ENCODE measurements at places on chromosomes 3 and 15.

DNA sequence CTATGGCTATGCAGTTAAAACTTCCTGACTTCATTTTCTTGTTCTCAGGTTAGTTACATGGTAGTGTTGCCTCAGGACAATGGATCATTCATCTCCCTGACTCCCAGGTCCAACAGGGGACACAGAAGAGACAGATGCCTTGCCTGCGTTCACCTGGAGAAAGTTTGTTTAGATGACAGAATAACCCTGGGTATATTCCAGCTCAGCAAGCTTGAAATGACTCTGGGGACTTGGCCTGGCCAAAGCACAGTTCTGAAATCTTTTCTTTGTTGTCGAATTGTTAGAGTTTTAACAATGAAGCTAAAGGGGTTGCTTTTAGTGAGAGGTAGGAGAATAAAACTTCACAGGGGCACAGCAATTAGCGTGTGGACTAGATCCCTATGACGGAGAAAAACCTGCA lies 206.1 kb downstream of the PDZRN3 start:
- no peak for DNase-seq

GRCh38 chr3:50320853-50321335 lies 1.7 kb downstream of the HYAL2 start:
- DNase-seq, result no peak

GRCh38 chr15:96336108-96336595 lies 5.7 kb downstream of the NR2F2 start:
- no peak for DNase-seq

DNA sequence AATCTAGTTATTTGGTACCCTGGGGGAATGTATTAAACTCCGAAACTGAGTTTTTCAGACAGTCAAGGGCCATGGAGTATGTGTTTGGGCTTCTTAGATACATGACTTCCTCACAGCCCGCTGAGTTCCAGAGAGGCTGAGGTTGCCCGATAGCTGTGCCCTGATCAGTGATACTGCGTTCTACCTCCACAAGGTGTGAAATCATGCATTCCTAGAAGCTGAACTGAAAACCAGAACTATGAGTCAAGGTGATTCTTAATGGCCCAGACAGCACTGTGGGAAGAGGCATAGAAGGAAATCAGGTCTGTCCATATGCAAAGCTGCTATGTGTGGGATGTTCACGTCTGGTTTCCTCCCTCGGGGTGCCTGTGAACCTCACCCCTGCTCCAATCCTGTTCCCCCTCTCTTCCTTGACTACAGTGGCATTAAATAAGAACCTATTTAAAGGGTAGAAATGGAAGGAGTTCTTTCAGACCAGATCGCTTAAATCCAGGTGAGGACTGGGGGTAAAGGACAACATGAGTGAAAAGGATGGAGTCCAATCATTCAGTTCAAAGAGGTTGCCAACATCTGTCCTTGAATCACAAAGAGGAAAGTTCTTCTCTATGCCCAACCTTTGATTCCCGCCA lies 74.3 kb downstream of the MYO1E start:
- no peak for DNase-seq

DNA sequence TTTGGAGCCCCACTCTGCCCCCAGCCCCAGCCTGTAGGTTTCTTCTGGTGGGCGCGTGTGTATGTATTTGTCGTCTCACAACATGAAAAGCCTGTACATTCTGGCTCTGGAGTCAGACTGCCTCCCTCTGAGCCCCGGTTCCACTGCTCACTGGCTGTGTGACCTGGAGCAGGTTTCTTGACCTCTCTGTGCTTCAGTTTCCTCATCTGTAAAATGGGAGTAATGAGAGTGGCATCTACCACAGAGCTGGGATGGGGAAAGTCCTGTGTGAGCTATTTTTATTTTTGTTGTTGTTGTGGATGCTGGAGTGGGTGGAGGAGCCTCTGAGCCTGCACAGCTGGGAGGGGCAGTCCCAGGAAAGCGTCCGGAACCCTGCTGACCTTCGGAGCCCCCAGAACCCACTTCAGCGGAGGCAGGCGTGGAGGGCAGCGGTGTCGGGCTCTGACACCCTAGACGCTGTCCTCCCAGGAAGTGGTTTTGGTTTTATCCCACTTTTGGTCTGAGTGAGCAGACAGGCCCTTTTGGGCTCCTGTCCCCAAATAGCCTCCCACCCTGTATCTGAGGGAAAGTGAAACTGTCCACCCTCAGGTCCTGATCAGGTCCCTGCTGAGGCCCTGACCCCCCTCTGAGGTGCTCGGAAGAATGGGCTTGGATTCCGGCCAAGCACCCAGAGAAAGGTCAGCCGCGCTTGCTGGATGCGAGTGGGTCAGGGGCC lies 103.5 kb downstream of the CHSY1 start:
- no peak for DNase-seq

- no peak for DNase-seq
These were observed 133.2 kb downstream of the ARPP21 start for GRCh38 chr3:35772381-35773015.

- DNase-seq, result no peak
These were observed 4.8 kb downstream of the ADAMTSL3 start for GRCh38 chr15:83658430-83659416.

- no peak for DNase-seq
These were observed 463.3 kb downstream of the LPP start for GRCh38 chr3:188617270-188617669.

DNA sequence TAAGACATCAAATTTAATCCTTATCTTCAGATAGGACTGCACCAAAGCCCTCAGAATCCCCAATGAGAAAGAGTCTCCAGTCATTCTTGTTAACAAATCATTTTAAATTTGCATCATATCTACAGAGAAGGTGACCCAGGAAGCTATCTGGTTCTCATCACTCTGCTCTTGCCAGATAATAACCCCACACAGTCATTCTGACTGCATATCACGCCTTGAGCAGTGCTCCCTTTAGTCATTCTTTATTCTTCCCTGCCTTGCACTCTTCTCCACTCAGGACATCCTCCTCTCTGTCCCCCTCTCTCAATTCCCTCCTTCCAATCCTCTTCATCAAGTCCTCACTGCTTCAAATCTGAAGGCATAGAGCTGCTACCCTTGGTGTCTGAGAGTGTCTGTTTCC lies 83.7 kb upstream of the COL6A6 start:
- DNase-seq, result no peak

GRCh38 chr3:183262875-183263378 lies 9.9 kb downstream of the B3GNT5 start:
- DNase-seq, result no peak

- DNase-seq, result no peak
These were observed 37.2 kb downstream of the PIK3CB start for GRCh38 chr3:138797508-138798038.
